ENCODE measurements at places on chromosomes 13 and 19.
A peak's percentile ranks its signal among the peaks of the same experiment; 100 is the strongest.

DNA sequence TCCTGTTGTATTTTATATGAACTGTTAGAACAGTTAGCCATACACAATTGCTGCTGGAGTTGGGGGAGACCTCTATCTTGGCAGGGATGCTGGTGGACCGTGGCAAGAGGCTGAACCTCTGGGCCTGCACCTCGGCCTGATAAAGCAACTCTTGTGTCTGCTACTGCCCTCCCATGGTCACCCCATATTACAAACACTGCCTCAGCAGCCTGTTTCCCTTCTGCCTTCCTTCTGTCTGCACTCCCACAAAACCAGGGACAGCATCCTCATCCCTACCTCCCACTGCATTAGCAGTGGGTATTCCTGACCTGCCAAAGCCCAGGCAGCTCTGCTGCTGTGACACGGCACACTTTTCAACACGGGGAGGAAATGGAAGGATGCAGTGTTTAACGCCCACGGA is 456.4 kb downstream of the FGF14 start:
- DNase-seq = no peak

GRCh38 chr19:32824916-32825608 is 44.5 kb downstream of the SLC7A9 start:
- no peak for DNase-seq

DNA sequence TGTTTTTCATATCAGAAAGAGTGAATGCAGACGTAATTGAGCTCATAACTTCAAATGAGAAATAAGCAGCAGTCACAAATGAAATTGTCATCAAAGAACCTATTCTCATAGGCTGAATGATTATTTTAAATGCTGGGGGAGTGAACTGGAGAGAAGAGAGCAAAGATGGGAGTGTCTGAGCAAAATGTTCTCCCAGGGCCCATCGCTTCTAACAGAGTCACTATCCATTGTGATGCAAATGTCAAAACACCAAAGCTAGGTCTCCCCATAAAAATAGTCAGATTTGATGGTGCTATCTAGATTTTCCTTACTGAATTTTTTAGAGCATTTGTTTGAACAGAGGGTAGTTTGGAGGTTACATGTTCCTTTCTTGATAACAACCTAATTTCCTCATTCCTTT is 278.7 kb downstream of the PCDH9 start:
- DNase-seq = no peak

GRCh38 chr13:21328201-21328600 is 130.9 kb downstream of the ZDHHC20 start:
- DNase-seq = no peak

DNA sequence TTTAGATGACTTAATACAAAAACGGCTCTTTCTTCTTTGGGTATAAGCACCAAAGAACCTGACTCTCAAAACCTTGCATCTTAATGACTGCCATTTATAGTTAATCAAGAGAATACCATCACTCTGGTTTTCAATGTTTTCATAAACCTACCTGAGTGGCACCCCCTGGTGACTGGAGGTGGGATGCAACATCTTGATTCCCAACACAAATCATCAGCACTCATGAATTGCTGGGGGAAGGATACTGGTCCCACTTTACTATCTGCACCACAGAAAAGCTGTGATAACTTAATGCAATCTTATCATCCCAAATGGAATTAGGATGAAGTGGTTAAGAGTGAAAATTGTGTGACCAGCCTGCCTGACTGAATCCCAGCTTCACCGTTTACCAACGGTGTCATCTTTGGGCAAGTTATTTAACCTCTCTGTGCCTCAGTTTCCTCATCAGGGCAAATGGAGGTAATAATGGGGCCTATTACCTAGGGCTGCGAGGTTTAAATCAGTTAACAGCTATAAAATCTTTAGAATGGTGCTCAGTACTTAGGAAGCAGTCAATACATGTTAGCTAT is 366.4 kb downstream of the KLF12 start:
- DNase-seq = no peak

GRCh38 chr19:16661480-16662034 is 618 bp downstream of the TMEM38A start:
- DNase-seq = no peak

GRCh38 chr19:22517496-22518411 is 95.6 kb upstream of the ZNF98 start:
- no peak for DNase-seq

- DNase-seq = no peak
Measured at GRCh38 chr13:50617134-50617721, 226.3 kb downstream of the DLEU7 start.

DNA sequence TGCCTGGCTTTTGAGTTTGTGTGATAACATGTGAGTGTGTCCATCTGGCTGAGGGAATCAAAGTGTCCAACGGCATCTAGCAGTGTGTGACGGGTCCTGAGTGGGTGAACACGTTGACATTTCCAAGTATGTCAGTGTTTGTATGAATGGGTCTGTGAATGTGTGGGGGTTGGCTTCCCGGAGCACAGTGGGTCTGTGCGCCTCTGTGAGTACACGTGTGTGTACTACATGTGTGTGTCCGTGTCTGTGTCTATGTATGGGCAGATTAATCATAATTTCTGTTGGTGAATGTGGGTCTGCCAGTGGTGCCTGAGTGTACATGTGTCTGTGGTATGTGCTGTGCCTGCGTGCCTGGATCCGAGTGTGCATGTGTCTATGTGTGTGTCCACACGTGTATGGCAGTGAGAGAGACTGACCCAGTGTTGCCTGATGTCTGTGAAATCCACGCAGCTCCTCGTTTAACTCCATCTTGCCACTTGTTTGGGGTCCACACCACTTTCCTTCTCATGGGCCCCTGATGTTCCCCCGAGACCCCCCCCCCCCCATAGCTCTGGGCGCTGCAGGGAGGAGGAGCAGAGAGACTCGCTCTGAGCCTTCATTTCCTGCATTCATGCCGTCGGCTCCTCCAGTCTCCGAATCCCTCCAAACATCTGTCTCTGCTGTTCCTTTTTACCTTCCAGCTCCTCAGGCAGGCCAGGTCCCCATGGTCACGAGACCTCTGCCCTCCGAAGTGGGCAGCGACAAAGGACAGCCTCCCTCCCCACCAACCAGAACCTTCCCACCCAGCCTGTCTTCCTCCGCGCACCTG is 5.3 kb downstream of the CCDC8 start:
- DNase-seq = no peak

DNA sequence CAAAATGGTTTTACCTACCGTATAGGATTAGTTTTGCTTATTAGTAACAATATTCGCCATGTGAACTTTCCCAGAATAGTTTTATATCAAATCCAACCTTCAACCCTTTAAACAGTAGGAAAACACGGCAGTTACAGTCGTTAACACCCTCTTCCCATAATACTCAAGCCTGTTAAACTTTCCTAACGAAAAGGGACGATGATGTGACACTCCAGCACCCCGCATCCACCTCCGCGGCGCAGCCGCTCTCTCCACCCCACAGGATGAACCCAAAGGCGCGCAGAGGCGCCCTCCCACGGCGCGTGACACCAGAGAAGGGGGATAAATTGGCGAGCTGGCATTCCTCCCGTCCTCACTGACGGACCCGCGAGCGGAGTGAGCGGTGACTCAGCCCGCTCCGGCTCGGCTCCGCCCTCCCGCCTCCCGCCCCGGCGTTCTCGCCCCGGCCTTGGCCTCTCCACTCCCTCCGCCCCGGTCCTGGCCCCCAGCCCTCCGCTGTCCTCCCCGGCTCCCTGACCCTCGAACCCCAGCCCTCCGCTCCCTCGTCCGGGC is 665 bp downstream of the TUBGCP3 start:
- peak; percentile 62 for DNase-seq

DNA sequence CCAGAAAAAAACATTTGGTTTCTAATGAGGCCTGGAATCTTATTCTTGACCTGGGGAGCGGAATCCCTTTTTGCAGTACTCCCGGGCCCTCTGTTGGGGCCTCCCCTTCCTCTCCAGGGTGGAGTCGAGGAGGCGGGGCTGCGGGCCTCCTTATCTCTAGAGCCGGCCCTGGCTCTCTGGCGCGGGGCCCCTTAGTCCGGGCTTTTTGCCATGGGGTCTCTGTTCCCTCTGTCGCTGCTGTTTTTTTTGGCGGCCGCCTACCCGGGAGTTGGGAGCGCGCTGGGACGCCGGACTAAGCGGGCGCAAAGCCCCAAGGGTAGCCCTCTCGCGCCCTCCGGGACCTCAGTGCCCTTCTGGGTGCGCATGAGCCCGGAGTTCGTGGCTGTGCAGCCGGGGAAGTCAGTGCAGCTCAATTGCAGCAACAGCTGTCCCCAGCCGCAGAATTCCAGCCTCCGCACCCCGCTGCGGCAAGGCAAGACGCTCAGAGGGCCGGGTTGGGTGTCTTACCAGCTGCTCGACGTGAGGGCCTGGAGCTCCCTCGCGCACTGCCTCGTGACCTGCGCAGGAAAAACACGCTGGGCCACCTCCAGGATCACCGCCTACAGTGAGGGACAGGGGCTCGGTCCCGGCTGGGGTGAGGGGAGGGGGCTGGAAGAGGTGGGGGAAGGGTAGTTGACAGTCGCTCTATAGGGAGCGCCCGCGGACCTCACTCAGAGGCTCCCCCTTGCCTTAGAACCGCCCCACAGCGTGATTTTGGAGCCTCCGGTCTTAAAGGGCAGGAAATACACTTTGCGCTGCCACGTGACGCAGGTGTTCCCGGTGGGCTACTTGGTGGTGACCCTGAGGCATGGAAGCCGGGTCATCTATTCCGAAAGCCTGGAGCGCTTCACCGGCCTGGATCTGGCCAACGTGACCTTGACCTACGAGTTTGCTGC is at the start of gene ICAM4:
Gene ICAM4 (plus strand): TSS at position 153 of the 935 bp plus-strand sequence. CDS start 58 bp downstream, at position 211.
- peak; percentile 93 for DNase-seq

DNA sequence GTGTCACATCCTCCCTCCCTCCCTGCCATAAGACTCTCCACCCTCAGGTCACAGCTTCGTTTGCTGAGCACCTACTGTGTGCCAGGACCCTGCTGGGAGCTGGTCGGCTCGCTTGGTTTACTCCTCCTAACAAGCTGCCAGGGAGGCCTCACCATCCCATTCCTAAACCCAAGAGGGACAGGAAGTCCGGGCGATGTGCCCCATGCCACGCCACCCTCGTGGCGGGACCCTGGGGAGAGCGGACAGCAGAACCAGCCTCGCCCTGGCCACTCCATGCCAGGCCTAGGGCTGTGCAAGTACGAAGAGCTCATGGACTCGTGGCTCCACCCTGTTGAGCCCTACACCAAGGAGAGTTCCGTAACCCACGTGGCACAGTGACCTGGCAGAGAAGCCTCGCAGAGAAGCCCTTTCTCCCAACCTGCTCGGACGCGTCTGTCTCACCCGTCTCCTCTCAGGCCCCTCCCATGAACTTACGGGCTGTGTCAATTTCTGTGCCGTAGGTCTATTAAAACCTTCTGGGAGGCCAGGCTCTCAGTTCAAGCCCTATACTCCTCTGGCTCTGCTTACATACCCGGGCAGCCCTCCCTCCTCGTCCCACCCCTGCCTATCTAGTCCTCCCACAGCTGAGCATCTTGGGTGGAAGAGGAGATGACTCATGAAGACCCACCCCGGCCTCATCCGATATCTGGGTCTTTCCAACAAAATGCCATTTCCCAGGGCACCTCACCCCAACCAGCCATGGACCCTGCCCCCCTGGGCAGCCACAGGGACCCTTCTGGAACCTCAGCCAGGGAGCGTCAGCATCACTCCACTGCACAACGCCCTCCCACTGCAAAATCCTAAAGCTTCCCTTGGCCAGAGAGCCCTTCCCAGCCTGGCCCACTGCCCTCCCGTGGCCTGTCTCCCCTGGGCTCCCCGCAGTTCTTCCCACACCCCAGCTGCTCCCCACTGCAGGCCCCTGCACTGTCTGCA is 2.6 kb downstream of the UBXN6 start:
- no peak for DNase-seq

DNA sequence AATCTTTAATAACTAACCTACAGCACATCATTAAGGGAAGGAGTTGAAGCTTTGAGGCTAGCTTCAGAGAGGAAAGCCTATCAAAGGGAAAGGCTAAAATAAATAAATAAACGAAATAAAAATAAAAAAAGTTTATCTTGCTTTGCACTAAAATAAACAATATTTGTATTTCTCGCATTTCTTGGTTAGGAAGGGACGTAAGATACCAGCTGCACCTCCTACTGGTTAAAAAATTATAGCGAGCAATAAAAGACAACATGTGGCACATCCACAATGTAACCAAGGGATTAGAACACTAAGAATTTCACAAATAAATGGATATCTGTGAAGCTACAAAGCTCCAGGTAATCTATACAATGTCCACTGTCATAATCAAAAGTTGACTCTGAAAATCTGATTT is 194.5 kb downstream of the DACH1 start:
- no peak for DNase-seq

- no peak for DNase-seq
Measured at GRCh38 chr19:927351-927779, 1.5 kb downstream of the ARID3A start.

- peak; percentile 76 for DNase-seq
Measured at GRCh38 chr19:54209811-54210494, 9.3 kb downstream of the RPS9 start.

GRCh38 chr13:23377983-23378632 is 55.4 kb downstream of the SACS start:
- peak; percentile 64 for DNase-seq

Data from GF-D8 (cell line).